ENCODE measurements at places on chromosomes 12 and 14.

DNA sequence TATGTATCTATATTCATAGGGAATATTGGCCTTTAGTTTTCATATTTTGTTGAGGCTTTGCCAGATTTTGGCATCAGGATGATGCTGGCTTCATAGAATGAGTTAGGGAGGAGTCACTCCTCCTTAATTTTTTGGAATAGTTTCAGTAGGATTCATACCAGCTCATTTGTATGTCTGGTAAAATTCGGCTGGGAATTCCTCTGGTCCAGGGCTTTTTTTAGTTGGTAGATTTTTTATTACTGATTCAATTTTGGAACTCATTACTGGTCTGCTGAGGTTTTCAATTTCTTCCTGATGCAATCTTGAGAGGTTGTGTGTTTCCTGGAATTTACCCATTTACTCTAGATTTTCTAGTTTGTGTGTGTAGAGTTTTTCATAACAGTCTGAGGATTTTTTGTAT is 175.2 kb downstream of the EPS8 start:
- DNase-seq: no peak

- DNase-seq: no peak
Observed at GRCh38 chr12:6377667-6377994, 2.3 kb upstream of the SCNN1A start.

DNA sequence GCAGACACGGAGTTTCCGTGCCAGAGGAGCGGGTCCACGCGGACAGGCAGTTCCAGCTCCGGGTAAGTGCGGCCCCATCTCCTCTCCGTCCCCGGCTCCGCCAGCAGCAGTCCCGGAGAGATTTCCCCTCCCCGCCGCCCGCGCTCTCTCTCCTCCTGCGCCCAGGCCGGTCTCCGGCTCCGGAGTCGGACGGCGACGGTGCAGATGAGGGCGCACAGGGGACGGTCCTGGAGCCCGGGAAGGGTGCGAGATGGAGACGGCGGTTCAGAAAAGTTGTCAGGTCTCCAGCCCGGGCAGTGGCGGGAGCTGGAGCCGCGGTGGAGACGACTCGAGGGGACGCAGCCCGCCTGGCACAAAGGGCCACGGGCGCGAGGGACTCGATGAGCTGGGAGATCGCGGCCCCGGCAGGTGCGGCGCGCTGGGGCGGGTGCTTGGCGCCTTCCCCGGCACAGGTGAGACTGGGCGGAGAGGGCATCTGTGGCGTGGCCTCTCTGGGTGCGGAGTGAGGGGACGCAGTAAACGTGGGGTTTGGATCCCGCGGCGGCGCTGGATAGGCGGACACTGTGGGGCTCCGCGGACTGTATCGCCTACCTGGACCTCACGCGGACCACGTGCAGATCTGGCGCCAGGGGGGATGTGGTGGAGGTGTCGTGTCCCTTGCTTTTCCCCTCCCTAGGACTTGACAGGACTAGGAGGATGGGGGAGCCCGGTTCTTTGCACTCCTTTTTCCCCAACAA is 1540.3 kb upstream of the TMEM132C start:
- DNase-seq: no peak

- no peak for DNase-seq
Observed at GRCh38 chr12:132505105-132505851, 15.3 kb downstream of the FBRSL1 start.

- no peak for DNase-seq
Observed at GRCh38 chr12:106107566-106107965, 31.2 kb downstream of the NUAK1 start.

DNA sequence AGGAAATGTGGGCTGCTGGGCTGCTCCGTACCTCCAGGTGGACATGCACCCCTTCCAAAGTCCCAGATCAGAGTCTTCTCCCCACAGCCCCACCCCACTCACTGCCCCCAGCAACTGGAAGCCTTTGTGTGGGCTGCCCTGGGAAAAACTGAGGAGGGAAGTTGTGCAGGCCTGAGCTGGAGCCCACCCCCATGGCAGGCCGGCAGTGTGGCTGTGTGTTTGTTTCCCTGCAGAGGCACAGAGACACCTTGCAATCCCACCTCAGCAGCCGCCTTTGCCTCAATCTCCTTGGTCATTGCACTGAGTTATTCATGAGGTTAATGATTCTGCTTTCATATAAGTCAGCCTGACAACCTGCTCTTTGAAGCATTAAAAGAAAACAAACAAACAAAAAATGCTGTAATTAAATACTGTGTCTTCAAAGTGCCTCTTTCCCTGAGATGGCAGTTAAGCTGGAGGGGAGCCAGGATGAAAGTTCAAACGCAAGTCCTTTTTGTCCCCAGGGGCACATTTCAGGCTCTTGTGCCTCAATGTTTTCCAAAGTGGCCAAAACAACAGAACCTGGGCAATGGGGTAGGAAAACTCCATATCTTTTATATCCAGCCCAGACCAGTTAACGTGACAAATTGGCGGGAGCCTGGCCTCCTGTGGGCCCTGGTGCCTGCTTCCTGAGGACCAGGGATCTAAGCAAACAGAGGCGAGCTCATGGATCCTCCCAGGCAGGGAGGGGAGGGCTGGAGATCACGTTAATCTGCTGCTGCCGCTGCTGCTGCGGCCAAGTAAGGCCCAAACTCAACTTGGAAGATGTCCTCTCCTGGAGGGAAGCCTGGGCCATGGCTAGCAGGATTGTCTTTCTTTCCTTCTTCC is 51.9 kb upstream of the TSPAN11 start:
- no peak for DNase-seq

- no peak for DNase-seq
Observed at GRCh38 chr12:51678086-51678724, 87.2 kb downstream of the SCN8A start.

DNA sequence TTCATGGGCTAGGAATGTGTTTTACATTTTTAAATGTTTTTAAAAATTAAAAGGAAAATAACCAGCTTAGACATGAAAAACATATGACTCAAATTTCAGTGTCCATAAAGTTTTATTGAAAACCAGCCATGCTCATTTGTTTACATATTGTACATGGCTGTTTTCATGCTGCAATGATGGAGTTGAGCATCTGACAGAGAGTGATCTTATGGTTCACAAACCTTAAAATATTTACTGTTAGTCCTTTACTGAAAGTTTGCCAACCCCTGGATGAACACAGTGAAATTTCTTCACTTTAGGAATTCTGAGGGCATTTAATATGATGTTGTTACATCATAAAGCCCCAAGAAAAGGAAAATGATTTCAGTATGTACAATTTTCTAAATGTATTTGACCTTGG is 16.1 kb downstream of the RASSF9 start:
- no peak for DNase-seq

DNA sequence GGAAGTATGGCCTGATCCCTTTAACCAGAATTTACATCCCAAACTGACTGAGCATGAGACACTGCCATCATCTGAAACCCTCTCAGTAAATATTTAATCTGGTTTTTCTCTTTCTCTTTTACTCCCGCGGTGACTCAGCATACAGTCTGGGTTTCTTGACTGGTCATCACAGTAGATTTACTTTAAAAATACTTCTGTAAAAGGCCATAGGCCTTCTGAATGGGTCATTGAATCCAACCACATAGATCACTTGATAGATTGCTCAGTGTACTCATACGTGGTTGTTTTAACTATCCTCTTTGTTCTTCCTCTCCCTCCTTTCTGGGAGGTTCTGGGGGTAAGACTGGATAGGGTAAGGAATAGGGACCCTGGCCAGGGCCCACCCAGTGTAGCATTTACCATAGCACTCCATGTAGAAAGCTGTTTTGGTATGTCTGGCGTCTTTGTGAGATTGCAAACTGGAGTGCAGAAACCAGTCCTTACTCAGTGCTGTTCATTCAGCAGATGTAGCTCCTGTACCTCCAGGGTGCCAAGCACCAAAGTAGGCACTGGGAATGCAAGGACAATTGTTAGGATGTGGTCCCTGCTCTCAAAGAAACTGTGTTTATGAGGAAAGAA is 165.7 kb downstream of the SRGAP1 start:
- no peak for DNase-seq

GRCh38 chr12:26214121-26214520 is 18.7 kb downstream of the SSPN start:
- no peak for DNase-seq

- DNase-seq: no peak
Observed at GRCh38 chr12:38279756-38280155, 36.8 kb upstream of the ALG10B start.

DNA sequence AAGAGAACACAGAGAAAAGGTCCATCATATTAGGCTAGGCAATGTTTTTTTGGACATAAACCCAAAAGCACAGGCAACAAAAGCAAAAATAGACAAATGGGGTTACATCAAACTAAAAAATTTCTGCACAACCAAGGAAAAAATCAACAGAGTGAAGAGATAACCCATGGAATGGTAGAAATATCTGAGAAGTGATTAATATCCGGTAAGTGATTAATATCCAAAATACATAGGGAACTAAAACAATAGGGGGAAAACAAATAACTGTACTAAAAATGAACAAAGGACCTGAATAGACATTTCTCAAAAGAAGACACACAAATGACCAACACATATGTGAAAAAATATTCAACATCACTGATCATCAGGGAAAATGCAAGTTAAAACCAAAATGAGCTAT is 4.3 kb downstream of the STYK1 start:
- DNase-seq: no peak

GRCh38 chr14:50928002-50928635 is 16.2 kb downstream of the PYGL start:
- no peak for DNase-seq

GRCh38 chr12:95956557-95957145 is 13.5 kb downstream of the AMDHD1 start:
- DNase-seq: no peak

GRCh38 chr12:94550964-94551363 is 91.3 kb upstream of the CEP83 start:
- no peak for DNase-seq

DNA sequence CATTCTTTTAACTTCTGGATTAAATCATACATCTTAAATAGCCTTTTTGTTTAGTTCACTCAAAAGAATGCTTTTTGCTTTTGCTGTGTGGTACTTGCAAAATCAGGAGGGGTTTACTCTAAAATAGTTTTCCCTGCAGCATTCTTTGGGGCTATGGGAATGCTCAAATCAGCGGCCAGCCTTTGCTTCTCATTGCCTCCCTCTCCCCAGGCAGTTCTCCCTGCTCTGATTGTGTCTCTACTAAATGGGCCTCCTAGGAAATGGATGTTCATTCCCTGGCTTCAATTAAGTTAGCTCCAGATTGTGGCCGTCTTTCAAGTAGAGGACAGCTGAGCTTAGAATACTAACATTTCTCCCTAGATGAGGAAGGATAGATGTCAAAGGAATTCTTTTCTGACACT is 4.4 kb downstream of the TULP3 start:
- DNase-seq: no peak

GRCh38 chr14:102325791-102326345 is 6.3 kb downstream of the ZNF839 start:
- no peak for DNase-seq

- DNase-seq: no peak
Observed at GRCh38 chr14:92549859-92550230, 36.3 kb downstream of the RIN3 start.

- DNase-seq: no peak
Observed at GRCh38 chr12:802242-803120, 50.1 kb downstream of the WNK1 start.

- no peak for DNase-seq
Observed at GRCh38 chr12:102512523-102512922, 32.2 kb upstream of the IGF1 start.

DNA sequence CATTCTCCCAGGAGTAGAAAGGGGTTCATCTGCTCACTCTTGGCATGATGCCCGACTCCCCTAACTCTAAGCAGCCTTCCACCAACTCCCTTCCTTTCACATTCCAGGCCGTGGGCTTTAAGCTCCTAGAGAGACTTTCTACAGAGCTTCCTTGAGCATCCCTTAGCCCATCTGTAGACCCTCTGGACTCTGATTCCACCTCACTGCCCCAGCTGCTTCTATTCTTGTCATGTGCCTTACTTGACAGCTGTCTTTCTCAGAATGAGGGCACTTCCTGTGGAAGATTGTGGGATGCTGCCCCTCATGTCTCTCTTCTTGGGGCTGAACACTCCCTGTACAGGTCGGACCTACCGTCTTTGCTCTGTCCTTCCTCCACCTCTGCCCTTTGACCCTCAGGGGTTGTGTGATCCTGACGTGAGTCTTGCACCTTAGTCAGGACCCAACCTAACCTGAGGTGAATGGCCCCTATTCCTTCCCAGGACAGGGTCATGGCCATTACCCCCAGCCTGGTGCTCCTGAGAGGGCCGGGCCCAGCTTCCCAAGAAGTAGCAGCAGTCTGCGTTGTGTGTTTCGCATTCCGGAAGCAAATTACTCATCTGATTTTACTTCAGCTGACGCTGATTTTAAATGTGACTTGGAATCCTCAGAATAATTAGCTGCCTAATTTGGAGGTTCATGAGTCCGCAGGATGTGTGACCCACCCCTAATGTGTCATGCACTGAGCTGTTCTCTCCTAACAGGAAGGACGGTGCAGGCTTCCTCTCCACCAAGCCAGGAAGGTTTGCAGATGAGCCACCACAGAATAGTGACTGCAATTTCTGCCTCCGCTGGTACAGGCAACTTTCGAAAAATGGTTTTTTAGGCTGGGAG is 2.7 kb upstream of the GALNT6 start:
- no peak for DNase-seq

- DNase-seq: no peak
Observed at GRCh38 chr12:131102991-131103668, 149.4 kb downstream of the ADGRD1 start.

GRCh38 chr14:84272290-84272721 is 1257.6 kb upstream of the FLRT2 start:
- DNase-seq: no peak

DNA sequence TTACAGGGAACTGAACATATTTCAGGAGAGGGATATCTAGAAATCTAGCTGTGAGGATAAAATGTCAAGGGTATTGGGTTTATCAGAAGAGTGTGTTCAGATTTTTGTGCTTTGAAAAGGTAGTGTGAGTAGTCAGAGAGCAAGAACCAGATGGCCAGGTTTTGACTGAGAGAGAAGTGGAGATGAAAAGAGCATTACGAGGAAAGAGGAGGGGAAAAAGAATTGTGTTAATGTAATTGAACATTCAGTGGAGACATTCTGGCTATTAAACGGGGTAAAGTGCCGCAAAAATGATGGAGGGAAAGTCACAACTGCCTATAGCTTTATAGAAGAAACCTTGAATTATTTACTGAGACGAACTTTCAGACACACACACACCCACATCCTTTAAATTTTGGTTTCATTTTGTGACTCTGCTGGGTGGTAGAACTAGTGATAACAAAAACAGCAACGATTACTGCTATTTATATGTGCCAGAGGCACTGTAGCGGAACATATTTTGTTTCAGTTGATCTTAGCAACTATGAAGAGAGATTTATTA is 213.6 kb downstream of the ERC1 start:
- no peak for DNase-seq

GRCh38 chr12:78181544-78182162 is 351.0 kb downstream of the NAV3 start:
- no peak for DNase-seq
